ENCODE measurements at places on chromosomes 5 and 9.

GRCh38 chr5:100904259-100904861, 1.3 kb upstream of the ST8SIA4 start:
- DNase-seq, result no peak

DNA sequence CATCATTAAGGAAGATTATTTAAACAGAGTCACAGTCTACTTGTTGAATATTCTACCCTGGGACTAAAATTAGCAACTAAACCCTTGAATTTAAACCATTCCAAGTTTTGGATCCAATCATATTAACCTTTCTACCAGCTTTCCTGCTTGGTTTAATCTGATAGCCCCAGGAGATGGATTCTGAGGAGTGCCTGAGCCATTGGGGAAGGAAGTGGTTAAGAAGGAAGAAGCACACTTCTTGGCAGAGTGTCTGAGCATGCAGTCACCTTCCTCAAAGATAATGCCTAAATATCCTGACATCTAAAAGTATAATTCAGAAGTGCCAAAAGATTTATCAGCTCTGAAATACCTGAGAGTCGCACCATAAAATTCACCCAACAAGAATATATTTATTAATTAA, 74.1 kb upstream of the SNCAIP start:
- DNase-seq, result no peak

DNA sequence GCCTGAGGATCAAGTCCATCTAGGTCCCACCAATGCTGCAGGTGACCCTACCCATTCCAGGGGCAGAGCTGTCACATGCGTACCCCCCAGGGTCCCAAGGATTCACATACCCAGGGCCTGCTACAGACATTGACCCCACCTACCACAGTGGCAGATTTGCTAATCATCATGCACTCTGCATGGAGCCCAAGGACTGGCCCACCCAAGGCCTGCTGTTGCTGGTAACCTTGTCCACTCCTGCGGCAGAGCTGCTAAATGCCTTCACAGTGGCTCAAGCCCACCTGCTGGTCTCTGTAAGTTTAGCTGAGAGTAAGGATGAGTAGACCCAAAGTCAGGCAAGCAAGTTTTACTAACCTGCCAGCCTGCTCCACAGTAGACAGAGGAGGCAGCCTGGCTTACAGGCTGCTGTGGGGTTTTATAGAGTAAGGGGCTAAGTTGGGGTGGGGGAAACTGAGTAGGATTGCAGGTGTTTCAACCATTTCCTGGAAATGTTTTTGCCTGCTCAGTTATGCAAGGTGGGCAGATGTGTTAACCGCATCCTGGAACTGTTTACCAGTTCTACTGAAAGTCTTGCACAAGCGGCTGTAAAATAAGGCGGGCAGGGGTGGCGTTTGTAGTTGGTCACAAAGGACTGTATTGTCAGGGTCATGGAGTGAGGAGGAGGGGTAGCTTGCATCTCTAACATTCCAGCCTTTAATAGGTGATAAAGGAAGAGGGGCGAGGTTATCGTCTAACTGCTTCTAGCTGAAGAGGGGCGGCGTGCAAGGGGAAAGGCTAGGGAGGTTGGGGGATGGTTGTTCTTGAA, 2163.5 kb upstream of the WWC1 start:
- DNase-seq, result no peak

- no peak for DNase-seq
Observed at GRCh38 chr5:81601919-81602318, 149.0 kb downstream of the SSBP2 start.

- DNase-seq, result peak; percentile 17
Observed at GRCh38 chr5:136133222-136133921, 727 bp downstream of the SMAD5 start.

- DNase-seq, result no peak
Observed at GRCh38 chr5:158648631-158649030, 451.1 kb downstream of the EBF1 start.

DNA sequence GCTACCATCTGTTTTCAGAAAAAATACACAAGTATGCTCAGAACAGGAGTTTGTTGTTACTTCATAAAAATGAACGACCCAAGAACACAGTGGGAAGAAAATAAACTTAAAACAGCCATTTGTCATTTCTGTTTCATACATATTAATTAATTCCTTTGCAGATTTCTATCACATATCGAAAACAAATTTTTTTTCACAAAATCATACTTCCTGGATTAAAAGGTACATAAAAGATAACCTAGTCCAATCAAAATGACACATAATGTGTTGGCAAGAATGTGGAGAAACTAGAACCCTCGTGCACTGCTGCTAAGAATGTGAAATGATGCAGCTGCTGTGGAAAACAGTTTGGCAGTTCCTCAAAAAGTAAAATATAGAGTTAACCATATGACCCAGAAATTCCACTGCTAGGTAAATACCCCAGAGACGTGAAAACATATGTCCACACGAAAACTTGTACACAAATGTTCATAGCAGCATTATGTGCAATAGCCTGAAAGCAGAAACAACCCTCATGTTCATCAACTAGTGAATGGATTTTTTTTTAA, 46.0 kb downstream of the MYO10 start:
- DNase-seq, result no peak

Measured in NCI-H2227 treated with DMSO at 0.1 percent for 48 hours (cell line).